Stimulated activated CD8-positive, alpha-beta memory T cell treated with anti-CD3 and anti-CD28 coated beads, Interleukin-4, amount 100 ng/mL, for 4 hours (primary cell): ENCODE measurements at places on chromosomes 16 and 17.

- DNase-seq, result peak; percentile 6
Observed at GRCh38 chr16:67278773-67279295, 498 bp upstream of the PLEKHG4 start.

DNA sequence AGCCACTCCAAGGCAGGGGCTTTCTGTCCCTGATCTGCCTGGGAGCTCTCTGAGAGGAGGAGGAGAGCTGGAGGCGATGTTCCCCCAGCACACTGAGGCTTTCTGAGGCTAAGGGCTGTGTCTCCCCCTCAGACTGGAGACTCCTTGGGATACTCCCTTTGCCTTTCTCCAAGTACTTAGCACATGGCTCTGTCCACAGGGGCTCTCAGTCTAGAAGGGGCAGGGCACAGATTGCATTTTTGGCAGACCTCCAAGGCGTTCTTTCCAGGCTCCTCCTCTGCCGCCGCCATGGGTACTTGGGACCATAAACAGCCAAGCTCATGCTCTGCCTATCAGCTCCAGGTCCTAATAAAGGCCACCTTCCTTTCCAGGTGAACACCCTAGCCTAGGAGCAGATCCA is 1.8 kb upstream of the GIP start:
- no peak for DNase-seq

DNA sequence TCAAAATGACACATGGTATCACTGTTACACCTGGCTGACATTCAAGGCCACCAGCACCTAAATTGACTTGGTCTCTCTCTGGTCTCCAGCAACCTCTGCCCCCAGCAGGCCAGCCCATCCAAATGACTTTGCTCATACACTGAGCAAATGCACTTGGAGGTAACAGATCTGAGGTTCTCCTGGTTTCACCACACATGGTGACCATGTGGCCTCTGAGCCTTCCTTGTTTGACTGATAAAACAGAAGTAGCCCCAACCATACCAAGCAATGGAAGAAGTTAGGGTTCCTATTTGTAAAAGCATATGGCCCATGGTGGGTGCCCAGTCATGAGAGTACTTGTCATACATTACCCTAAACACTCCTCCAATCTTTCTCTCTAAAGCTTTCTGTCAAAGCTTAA is 181.7 kb downstream of the MRTFB start:
- no peak for DNase-seq

- DNase-seq, result no peak
Observed at GRCh38 chr16:88685156-88686061, 898 bp downstream of the SNAI3 start.

DNA sequence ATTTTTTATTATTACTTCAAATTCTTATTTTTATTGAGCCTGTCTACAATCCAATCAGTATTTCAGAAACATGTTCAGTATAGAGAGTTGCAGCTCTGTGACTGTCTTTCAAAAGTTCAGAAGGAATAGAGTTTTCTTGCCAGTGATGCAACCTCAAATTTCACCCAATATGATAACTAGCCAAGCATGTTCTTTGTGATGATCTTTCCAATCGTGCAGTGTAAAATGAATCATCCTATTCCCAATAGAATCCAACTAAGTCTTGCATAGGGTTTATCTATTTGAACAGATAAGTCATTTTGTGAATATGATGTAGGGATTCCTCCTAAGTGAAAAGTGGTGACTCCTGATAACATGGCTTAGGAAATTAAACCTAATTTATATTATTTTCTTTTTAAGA is 937.8 kb downstream of the KCNJ2 start:
- no peak for DNase-seq

DNA sequence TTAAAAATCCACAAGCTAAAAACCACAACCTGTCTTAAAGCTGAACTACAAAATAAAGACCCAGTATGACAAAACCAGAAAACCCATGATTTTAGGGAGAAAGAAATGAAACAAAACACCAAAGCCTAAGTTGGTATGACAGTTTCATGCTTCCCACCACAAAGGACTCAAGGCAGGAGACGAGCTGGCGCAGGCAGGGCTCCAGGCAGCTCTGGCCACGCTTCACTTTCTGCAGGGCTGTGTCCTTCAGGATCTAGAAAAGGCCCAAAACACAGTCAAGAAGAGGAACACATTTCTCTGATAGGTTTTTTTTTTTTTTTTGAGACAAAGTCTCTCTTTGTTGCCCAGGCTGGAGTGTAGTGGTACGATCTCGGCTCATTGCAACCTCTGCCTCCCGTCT is 75.3 kb downstream of the WDR59 start:
- DNase-seq, result no peak

GRCh38 chr17:2928294-2928890 is 132.2 kb downstream of the RAP1GAP2 start:
- no peak for DNase-seq

DNA sequence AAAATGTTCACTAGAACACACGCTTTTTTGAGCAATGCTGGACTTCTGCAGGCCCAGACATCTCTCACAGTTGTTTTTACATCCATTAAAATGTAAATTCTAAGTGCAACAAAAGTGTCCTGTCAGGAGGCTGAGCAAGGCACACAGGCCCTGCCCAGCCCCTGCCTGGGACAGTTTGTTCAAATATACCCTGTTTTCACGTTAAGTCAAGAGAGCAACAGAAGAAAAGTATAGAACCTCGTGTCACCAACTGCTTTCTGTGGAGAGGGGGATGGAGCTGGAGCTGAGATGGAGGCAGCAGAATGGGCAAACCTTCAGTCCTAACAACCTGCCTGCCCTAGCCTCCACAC is 4.3 kb upstream of the HOXB2 start:
- no peak for DNase-seq

DNA sequence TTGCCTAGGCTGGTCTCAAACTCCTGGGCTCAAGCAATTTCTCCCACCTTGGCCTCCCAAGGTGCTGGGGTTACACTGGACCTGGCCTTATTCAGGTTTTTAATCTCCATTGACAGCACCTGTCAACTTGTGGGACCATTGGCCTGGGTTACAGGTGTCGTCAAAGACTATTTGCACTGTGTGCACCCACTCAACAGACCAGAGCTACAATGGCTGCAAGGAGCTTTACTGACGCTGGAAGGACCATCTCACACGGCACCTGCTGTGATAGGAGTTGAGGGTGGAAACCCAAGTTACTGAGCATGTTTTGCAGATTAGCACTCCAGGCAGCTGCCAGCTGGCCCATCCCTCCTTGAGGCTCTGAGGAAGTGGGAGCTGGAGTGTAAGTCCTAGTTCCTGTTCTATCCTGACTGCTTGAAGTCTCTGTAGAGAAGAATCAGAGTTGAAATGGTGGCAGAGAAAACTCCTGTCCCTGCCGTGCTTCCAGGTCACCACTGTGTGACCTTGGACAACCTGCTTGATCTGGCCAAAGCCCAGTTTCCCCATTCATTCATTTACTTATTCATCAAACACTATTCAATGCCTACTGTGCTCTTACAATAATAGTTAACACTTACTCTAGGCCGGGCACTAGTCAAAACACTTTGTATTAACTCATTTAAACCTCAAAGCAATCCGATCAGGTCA is 42.4 kb upstream of the LONP2 start:
- DNase-seq, result no peak

GRCh38 chr16:48916566-48916965 is 306.6 kb upstream of the N4BP1 start:
- no peak for DNase-seq
